ENCODE measurements at places on chromosomes 6 and 20. TPM values are rescaled to one million over a fixed set of nuclear protein-coding genes. Genes with fewer than 3 reads are reported as not detected.
A peak's percentile ranks its signal among the peaks of the same experiment; 100 is the strongest.

DNA sequence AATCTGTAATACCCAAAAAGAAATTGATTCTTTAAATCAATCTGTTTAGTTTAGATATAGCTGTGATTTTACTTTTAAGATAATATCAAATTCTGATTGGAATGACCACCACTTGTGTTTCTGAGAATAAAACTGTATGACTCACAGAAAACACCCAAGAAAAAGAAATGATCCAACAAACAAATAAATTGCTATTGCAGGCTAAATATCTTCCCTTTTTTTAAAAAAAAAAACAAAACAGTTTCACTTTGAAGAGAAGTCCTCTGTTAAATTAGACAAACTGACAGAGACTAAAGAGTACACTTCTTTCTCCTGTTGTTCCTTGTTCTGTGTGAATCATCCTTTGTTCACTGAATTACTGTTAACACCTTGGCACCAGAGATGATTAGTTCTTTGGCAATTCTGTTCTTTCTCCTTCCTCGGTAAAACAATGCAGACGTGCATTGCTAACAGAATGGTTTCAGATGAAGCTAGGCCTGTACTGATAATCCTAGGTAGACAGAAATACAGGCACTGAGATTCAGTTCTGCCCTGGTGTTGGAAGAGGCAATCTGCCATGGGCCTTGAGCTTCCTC lies 895.2 kb upstream of the CITED2 start:
- DNase-seq: peak; percentile 4

Gene ZSCAN16
- 4.3 TPM for total RNA-seq

Gene HFE
- total RNA-seq: 3.4 TPM

DNA sequence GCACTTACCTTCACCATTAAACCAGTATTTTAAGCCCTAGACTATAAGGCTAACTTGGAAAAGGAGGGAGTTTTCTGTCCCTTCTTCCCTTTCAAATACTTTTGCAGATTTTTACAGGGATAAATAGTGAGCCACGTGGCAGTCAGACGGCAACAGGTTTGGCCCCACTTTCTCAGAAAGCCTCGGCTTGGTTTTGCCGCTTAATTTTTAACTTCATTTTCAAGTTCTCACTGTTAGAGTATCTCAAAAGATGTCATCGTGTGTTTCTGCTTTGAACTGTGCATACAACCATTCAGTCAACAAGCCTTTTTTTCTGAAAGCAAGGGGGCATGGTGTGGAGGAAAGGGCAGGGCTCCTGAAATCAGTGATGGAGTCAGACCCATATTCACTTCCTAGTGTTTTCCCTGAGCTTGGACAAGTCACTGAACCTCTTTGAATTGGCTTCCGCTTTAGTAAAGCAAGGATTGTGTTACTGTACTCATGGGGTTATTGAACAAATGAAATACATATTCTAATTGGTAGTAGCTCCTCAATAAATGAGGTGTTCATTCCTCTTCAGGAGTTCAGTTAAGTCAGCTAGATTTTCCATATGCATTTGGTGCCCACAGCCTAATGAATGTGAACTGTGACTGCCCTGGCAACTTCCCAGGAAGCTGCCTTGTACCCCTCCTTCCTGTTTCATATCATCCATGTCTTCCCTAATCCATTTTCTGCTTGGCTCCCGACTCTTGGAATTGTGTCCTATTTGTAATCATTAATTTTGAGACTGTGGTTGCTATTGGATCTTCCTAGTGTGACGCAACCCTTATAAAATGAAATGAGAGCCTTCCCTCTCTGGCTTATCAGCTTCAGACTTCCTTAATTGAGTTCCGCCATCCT lies at the start of gene SLC17A2:
SLC17A2 (minus strand) TSS at position 160 of the 879 bp plus-strand sequence. CDS start 4,895 bp downstream, outside the sequence.
- DNase-seq: no peak

Gene KHDRBS2
- not detected for total RNA-seq

Gene SLC26A8
- not detected for total RNA-seq

DNA sequence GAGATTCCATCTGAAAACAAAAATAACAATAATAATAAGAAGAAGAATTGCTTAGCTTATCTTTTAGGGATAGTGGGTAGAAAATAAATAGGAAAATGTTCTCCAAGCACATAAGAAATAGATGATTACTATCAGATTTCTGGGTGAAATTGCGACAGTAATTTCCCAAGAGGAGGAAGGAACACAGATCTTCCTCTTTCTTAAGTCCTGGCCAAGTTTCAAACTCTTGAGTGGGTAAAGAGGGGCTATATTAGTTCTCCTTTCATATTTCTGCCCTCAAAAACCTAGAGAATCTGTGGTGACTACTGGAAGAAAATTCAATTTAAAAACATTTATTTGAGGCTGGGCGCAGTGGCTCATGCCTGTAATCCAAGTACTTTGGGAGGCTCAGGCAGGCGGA lies 63.7 kb downstream of the PHACTR2 start:
- DNase-seq: no peak

DNA sequence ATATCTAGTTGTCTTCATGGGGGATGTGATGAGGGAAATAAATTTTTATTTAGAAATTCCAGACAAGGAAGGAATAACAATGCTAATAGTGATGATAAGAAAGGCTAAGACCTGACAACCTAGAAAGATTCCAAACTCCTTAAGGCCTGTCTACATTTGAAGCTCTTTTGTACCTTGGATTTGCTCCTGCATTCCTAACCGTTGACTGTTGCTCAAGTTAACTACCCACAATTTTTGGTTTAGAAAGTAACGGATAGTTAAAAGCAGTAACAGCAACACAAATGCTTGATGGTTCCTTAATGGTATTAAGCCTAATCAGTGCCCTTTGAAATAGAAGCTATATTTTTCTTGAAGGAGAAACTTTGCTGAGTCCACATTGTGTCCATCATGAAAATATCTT lies 52.9 kb downstream of the TRMT11 start:
- no peak for DNase-seq

GRCh38 chr20:24763386-24764026 lies 185.6 kb upstream of the CST7 start:
- DNase-seq: no peak

Gene TINAG
- total RNA-seq: 4.8 TPM

DNA sequence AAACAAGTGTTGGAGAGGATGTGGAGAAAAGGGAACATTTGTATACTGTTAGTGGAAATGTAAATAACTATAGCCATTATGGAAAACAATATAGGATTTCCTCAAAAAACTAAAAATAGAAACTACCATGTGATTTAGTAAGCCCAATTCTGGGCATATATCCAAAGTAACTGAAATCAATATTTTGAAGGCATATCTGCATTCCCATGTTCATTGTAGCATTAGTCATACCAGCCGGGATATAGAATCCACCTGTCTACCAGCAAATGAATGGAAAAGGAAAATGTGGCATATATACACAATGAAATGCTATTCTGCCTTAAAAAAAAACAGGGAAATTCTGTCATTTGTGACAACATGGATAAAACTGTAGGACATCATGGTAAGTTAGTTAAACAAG lies 15.3 kb upstream of the C6orf58 start:
- no peak for DNase-seq

DNA sequence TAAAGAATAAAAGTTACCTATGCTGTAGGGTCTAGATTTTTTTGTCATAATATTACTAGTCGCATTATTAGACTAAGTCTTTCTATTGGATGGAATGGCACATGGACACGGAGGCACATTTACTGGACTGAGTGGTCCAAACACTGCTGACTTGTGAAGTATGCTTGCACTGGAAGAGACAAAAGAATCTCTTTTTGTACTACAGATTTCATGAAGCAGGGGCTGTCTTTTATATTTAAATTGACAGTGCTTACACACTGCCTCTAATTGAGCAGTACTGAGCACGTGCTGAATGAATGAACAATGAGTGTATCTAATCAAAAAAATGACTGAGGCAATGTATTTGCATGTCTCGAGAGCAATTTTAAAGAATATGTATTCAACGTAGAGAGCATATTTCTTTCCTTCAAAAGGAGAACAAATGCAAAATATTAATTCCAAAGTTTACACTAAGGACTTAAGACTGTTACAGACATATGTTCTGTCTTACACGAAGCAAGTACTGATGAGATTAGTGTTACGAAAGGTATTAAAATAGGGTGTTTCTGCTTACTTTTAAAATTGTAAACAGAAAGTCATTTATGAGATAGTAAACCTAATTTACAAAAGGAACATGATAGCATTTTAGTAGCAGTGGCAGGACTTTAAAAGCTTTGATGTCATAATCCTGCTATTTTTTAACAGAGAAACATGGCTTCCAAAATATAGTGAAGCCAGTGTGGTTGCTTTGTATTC lies 8.3 kb downstream of the ELOVL2 start:
- no peak for DNase-seq

Gene PRPH2
- 0.15 TPM for total RNA-seq

- DNase-seq: no peak
Observed at GRCh38 chr6:137216106-137216505, 3.1 kb downstream of the IFNGR1 start.

DNA sequence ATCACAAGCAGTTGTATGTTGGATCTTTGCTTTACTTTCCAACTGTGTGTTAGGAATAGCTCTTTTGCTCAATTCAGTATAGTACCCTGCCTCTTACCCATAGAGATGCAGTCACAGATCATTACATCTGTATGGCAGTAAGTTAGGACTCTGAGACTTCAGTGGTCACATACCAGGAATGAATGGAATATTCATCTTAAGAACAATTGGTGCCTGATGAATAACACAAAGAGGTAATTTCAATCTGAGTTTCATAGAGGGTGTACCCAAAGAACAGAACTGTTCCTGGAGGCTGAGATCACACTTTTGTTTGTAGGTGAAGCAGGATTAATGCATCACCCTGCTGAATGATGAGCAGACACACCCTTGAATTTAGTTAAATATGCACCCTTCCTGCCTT lies 28.7 kb upstream of the KIF13A start:
- DNase-seq: no peak

DNA sequence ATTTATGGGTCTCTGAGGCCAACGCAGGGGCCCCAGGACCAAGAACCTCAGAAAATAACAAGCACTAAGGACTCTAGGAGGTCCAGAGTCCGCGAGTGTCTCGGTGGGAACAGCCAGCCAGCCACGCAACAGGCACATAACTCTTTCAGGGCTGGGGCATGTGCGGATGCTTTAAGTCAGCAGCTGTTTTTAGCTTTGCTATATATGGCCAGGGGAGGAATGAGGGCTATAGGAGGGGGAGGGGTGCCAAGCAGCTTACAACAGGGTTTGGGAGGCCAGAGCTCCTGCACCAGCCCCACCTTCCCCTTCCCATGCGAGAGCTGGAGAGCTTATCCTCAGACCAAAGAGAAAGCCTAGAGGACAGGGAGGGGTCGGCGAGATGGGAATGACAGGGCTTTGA lies 6.2 kb downstream of the JPH2 start:
- DNase-seq: no peak

GRCh38 chr6:18101271-18101670 lies 21.2 kb downstream of the NHLRC1 start:
- DNase-seq: no peak

Gene REM1
- not detected for total RNA-seq

DNA sequence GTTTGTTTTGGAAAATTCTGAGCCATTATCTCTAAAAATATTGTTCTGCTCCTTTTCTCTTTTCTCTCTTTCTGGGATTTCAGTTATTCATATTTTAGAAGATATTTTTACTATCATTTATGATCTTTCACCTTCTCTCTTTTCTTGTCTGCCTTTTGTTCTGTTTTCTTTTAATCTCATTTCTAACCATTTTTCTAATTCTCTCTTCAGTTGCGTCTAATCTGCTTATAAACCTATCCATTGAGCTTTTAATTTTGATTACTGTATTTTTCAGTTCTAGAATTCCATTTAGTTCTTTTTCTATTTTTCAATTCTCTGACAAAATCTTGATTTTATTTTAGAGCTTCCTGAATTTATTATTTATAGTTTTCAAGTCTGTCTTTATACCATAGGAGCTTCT lies 42.2 kb upstream of the COL10A1 start:
- no peak for DNase-seq

DNA sequence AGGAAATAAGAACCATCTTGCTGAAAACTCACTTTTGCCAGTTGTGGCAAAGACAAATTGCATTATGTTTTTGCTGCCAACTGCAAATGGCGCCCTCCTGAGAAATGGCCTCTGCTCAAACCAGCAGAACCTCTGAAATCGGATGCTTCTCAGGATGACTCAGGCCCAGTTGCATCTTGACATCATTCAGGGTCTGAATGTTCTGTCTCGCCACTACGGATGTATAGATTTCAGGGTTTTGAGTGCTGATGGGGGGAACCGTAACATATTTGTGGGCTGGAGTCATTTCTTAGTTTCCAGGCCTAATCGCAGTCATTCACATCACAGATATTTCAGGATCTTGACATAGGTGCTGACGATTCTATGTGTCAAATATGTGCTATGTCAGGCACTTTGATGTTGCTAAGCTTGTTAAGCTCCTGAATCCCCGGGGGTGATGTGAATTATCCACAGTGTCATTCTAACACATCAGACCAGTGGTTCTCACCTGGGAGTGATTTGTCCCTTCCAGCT lies 207.1 kb downstream of the NFATC2 start:
- no peak for DNase-seq

- DNase-seq: no peak
Observed at GRCh38 chr6:136717716-136717990, 74.6 kb downstream of the MAP3K5 start.

Gene ZSCAN23
- 2.0 TPM for total RNA-seq

- DNase-seq: no peak
Observed at GRCh38 chr6:2767657-2768524, 2.7 kb downstream of the WRNIP1 start.

DNA sequence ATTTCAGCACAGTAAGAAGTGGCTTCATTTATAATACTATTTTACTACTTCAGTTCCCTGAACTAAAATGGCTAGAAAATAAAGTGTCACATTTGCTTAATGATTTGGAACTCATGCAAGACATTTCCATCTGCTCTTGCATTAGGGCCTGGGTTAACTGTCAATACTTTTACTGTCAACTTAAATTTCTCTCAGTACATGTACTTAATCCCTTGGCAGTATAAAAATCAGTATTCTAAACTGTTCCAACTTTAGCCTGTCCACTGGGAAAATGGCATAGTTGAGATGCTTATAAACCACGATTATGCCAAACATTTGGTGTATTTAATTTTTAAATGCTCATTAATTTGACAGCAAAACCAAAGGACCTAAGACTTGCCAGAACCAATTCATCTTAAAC lies 154.5 kb downstream of the ASCC3 start:
- DNase-seq: no peak

Gene DEF6
- total RNA-seq: 2.1 TPM

DNA sequence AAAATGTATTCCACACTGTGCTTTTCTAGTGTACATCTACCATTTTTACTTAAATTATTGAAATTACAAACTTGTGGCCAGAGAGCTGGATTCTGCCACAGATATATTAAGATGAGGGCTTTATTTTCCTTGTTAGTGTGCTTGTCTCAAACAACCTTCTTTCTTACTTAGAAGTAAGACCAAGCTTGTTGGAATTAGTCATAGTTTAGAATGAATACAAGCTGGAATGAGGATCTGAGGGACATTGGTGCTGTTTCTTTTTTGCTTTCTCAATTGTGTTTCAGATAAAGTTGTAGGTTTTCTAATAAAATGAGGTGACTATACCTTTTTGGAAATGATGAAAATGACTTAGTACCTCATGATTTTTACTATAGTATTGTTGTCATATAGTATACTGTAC lies 40.3 kb downstream of the UBR2 start:
- DNase-seq: no peak
